ENCODE measurements at places on chromosomes 2 and 18.
A peak's percentile ranks its signal among the peaks of the same experiment; 100 is the strongest.

GRCh38 chr2:119749477-119750012 lies 10.2 kb upstream of the PTPN4 start:
- DNase-seq = no peak

DNA sequence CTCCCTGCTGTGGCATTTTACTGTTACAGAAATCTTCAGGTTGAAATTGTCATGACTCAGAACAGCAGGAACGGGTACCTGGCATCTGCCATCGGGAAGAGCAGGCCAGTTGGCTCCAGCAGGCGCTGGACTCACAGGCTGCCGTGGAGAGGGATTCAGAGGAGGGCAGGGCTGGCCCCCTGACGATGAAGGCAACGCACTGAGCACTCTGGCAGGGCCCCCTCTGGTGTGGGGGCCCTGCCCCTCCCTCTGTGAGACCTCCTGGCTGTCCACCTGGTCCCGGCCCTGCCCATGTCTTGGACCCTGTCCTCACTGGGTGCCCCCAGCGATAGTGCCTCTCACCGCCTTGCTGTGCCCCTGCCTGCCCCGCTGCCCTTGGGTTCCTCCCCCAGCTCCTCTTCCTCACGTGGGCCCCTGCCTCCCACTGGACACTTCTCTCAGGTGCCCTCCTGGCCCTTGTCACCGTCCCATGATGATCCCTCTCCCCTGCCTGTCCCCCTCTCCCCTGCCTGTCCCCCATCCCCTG lies 23.3 kb upstream of the ALLC start:
- DNase-seq = peak; percentile 5

- DNase-seq = no peak
Measured at GRCh38 chr2:48601349-48601748, 16.3 kb upstream of the GTF2A1L start.

- no peak for DNase-seq
Measured at GRCh38 chr18:76977684-76978232, 154.8 kb downstream of the MBP start.

DNA sequence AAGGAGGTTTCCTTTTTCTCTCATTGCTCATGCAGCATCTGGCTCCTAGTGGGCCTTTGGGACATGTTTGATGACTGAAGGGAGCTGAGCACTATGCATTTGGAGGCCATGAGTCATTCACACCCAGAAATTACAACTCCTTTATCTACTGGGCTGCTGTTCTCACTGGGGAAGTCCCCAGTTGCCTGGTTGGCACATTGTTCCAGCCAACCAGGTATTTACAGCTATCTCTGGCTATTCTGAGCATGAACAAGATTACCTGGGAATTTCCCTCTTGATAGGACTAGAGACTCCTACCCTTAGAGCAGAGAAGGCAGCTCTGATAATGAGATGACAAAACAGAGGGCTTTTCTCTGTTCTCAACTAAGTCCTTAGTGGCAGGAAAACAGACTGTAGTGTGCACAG lies 206.5 kb downstream of the SETBP1 start:
- peak; percentile 31 for DNase-seq

GRCh38 chr2:6072276-6072675 lies 380.1 kb downstream of the SOX11 start:
- no peak for DNase-seq

GRCh38 chr18:45785134-45785533 lies 40.3 kb upstream of the SIGLEC15 start:
- no peak for DNase-seq

DNA sequence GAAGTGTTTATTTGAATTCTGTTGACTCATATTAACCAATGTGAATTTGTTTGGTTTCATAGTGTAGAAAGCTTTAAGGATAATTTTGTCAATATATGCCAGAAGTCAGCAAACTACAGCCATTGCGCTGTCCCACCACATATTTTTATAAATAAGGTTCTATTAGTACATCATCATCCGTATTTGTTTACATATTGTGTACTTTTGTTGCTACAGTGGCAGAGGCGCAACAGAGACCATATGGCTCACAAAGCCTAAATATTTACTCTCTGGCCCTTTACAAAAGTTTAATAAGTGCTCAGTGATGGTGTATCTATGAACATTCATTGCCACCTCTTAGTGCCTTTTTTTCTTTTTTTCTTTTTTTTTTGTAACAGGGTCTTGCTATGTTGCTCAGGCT lies 6.4 kb downstream of the ERLEC1 start:
- no peak for DNase-seq

DNA sequence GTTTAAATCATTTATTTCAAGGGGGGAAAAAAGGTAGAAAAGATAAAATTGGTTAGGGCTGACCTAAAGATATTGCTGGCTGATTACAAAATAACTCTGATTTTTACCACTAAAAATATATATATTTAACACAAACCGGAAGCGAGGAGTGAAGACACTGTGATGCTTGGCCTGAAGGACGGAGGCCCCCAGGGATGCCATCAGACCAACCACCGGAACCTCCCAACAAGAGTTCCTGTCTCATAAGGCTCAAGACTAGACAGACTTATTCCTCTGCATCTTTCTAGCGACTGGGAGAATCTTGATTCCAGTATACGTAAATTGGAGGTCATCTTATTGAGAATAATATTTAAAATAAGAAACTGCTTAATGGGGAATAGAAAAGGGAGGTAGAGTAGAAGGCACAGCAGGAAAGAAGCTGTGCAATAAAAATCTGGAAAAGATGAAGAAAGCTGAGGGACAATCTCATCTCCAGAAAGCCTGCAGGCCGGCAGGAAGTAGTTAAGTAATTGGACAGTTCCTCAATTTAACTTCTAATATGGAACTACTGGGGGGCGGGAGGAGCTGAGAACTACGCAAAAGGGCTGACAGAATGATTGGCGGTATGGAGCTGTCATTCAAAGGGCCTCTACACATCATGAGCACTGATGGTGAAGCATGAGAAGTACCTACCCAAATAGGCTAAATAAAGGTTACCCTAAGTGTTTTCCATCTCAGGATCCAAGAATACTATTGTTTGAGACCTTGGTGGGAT lies 91.1 kb downstream of the DTNB start:
- DNase-seq = no peak

GRCh38 chr2:34909992-34910705 lies 1311.0 kb upstream of the FAM98A start:
- no peak for DNase-seq

DNA sequence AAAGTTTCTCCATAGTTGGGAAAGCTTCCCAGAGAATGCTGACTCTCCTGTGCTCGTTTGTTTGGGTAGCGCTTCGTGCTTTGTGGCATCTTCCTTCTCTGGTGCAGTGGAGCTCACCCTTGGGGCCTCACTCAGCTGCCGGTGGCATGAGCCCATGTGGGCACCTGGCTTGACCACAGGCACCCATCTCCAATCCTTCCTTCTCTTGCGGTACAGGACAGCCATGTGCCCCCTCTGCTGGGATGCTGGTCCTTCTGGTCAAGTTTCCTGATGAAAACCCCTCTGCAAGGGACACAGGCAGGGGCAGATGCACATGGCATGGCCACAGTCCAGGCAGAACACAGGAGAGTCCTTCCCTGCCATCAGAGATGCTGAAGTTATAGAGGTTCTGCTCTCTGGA lies 555.9 kb upstream of the HS6ST1 start:
- no peak for DNase-seq

GRCh38 chr2:43609290-43609918 lies 13.6 kb upstream of the THADA start:
- no peak for DNase-seq

DNA sequence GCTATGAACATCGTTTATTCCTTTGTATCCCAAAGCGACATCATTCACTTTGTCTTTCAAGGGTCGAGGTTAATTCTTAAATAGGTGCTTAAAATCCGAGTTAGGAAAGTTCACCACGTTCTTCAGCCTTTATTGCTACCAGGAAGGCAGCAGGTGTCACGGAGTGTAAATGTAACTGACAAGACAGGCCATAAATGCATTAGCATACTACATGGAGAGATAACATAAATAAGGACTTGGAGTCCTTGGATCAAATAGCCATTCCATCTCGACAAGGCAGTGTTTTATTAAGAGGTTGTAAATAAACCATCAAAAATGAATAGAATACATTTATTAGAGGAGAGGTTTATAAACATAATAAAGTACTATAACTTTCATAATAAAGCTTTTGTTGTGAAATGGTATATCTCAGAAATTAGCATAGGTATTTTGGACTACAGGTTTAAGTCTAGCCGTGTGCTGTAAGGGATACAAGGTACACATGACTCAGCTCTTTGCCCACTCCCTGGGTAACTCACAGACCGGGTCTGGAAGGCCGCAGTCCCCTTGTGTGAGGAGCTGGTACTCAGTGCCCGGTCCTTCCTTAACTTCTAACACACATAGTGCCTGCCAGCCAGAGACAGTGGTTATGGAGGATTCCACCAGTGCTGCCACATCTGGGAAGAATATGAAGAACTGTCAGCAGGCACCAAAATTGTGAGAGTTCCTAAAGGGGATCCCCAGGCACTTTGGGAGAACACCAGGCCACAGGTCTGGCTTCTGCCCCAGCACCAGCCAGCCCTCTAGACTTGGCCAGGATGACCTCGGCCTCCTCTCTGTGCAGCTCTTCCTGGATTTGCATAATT lies 29.4 kb downstream of the CAPN13 start:
- DNase-seq = no peak

- DNase-seq = no peak
Measured at GRCh38 chr2:135913727-135914365, 37.6 kb upstream of the MCM6 start.

DNA sequence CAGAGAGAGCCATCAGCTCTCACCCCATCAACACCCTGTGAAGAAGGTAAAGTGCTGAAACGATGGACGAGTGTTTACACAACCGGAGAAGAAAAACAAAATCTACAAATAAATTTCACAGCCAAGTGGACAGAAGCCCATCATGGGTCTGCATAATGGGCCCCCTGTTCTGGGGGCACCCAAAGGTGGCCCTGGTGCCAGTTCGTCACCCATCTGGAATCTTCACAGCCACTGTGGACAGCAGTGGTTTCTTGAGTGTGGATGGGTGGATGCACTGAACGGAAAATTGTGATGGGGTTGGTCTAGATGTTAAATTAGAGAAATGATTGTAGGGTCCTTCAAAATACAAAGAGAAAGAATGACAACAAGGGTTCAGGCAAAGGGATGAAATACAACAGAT lies 38.8 kb downstream of the ANKMY1 start:
- no peak for DNase-seq

DNA sequence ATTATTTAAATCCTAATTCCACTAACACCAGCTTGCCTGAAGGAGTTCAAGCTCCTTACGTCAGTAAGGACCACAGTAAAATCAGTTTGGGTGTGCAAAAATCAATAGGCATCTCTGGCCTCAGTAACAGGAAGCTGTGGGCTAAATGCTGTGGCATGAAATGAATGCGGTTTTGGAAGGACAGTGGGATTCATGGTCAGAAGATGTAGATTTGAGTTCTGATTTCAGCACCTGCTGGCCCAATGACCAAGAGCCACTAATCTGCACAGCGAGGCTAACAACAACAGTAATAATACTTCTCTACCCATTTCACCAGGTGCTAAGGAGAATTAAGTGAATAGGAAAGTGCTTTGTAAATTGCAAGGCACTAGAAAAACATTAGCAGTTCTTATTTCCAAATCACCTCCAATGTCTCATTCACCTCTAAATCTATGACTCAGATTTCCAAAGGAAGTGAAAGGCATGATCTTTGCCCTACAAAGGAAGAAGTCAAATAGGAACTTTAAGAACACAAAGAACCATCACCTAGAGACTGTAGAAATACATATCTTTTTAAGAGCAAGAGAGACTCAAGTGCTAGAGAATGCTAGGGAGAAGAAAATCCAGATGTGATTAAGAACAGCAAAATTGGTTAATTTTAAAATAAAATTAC lies 172.6 kb downstream of the ANKRD44 start:
- no peak for DNase-seq

GRCh38 chr2:152445375-152445774 lies 110.4 kb downstream of the FMNL2 start:
- no peak for DNase-seq

DNA sequence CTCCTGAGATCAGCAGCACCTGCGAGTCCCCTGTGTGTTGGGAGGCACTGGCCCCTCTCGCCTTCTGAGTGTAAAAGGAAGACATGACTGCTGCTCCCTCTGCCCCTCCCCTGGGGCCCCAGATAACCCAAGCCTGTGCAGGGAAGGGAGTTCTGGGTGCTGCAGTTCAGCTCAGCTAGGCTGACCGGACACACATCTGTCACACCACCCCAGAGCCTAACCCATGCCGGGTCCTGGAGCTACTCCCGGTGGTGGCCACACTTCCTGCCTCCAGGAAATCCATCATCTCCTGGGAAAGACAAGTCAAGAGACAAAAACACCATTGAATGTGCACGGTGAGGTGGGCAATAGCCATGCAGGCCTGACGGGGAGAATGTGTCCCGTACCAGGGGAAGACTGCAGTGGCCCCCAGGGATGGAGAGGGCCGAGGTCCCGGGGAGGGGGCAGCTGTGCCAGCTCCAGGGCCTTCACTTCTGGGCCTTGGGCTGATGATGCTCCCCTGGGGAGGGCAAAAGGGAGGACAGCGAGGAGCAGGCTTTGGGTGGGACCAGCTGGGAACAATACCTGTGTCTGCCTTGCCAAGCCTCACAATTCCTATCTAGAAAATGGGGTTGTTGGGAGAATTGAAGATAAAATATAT lies 210.6 kb downstream of the TFCP2L1 start:
- no peak for DNase-seq

DNA sequence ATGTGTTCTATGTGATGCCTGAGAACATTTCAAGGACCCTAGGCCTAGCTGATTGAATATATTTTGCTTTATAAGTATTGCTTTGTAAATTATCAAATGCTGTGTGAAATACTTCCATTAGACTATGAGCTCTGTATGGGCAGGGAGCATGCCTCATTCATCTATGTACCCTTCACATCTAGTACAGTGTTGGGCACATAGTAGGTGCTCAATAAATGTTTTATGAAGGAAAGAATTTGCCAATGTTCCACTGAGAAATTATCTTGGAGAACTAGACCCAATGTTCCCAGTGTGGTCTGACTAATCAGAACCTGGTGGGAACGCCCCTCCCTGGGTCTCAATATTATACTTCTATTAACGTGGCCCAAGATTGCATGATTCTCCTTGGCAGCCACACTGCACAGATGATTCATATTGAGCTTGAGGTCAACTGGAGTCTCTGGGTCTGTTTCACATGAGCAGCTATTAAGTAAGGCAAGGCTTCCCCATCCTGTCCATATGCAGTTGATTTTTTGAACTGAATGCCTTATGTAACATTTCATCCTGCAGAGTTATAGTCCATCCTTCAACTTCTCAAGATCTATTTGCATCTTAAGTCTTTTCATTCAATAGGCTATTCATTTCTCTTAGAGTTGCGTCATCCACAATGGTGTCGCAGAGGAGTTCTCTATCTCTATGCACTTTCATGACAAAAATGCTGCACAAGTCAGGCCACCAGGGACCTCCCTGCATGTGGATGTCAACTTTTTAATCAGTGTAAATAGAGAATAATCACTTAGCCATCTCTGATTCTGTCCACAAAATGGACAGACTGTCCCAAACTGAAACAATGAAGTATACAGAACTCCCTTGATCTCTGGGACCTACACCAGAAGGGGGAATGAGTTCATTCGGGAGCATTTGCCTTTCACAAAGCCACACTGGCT lies 257.6 kb downstream of the CYP26B1 start:
- no peak for DNase-seq

Measured in activated CD4-positive, CD25-positive, alpha-beta regulatory T cell treated with anti-CD3 and anti-CD28 coated beads, Interleukin-2, amount 50 U/mL, for 72 hours (primary cell).